ENCODE measurements at places on chromosomes 11 and 22. TPM values are rescaled to one million over a fixed set of nuclear protein-coding genes. Genes with fewer than 3 reads are reported as not detected.

DNA sequence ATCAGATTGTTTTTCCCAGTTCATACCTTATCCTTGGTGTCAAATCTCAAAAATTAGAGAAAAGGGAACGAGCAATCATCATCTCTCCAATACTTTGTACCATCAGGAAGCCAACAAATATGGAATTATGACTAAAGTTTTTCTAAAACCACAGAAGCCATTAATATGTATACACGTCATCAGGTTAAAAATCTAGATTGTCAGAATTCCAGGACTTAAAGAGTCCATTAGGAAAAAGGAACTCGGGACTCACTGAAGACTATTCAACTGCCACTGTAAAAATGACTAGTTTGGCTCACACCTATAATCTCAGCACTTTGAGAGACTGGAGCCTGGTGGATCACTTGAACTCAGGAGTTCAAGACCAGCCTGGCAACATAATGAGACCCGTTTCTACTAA is 344.4 kb upstream of the LRRC4C start:
- DNase-seq: no peak

The MAP4K2 gene
- 18.1 TPM for total RNA-seq

DNA sequence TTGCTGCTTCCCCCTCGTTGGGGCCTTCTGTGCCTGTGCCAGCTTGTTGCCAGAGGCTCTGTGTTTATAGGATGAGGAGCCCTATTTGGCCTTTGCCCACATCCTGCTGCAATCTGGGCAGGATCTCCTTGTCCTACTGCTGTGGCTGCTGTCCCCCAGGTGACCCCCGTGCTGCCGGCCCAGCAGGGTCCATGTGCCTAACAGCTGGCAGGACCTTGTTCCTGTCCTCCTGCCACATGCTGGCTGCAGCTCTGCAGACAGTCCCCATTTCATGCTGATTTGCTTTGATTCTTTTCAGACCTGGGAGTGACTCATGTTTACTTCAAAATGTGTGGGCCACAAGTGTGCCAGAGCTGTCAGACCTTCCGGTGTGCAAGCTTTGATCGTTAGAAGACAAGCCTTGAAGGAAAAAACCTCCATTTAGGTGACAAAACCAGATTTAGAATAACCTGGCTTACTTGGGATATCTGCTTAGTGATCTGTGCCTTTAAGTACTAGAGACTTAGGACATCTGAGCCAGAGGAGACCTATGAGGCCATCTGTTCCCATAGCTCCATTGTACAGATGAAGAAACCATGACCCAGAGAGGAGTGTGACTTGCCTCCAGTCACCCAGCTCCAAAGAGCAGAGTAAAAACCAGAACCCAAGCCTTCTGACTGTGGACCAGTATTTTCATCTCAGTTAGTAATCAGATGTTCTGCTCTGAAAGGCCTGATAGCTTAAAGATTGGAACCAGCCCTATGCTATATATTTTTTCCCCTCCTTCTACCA is 11.1 kb downstream of the NAV2 start:
- peak; percentile 30 for DNase-seq

The SLCO2B1 gene
- total RNA-seq: 101 TPM

DNA sequence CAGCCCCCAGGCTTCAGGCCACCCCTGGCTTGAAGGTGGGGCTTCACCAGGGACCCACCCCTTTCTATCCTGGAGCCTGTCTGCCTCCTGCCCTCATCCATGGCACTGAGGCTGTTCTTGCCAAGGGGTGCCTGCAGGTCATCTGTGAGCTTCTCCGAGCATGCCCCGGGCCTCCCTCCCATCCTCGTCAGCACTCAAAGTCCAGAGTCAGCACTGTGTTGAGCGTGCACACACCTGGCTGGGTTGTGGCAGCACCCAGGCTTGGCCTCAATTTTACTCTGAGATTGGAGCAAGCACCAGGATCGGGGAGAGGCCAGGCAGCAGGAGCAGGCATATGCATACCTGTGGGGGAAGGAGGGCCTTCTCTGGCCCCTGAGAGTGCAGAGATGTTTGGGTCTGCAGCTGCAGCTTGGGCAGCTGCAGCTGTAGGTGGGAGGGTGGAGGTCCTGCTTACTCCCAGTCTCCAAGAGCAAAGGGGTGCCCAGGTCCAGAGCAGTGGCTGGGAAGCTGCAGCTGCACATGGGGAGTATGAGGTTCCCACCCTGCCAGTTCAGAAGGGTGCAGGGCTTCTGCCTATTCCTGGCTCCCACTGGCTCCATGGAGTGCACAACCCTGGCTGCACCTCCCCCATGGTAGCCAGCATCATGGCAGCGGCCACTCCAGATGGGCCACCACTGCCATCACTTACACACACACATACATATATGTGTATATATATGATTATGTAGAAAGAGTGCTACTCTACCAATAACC is 488.7 kb downstream of the JRKL start:
- DNase-seq: no peak

DNA sequence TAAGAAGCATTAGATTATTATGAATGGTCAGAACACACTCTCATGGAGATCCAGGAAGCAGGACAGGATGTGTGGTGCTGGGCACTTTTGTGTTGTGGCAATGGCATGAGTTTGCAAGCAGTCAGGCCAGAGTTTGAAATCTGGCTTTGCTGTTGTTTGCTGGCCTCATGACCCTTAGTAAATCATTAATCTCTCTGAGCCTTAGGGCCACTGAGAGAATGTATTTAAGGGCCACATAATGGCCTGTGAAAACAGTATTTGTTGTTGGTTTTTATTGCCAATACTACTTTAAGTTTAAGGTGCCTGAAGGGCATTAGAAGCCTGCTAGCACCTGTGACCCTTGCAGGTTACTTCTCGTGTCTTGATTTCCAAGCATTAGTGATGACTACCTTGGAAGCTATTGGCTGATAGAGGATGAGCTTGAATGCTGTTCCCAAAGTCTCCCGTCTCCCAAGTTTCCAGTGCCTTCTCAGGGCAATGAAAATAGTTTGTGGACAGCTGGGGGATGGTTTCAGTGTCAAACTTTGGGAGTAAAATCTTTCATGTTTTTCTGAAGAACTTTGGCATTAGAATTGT is 24.6 kb downstream of the STIM1 start:
- peak; percentile 49 for DNase-seq

The DCHS1 gene
- total RNA-seq: 6.0 TPM

GRCh38 chr22:29073618-29074275 is 912 bp downstream of the KREMEN1 start:
- peak; percentile 47 for DNase-seq

The HMGXB4 gene
- total RNA-seq: 13.0 TPM

DNA sequence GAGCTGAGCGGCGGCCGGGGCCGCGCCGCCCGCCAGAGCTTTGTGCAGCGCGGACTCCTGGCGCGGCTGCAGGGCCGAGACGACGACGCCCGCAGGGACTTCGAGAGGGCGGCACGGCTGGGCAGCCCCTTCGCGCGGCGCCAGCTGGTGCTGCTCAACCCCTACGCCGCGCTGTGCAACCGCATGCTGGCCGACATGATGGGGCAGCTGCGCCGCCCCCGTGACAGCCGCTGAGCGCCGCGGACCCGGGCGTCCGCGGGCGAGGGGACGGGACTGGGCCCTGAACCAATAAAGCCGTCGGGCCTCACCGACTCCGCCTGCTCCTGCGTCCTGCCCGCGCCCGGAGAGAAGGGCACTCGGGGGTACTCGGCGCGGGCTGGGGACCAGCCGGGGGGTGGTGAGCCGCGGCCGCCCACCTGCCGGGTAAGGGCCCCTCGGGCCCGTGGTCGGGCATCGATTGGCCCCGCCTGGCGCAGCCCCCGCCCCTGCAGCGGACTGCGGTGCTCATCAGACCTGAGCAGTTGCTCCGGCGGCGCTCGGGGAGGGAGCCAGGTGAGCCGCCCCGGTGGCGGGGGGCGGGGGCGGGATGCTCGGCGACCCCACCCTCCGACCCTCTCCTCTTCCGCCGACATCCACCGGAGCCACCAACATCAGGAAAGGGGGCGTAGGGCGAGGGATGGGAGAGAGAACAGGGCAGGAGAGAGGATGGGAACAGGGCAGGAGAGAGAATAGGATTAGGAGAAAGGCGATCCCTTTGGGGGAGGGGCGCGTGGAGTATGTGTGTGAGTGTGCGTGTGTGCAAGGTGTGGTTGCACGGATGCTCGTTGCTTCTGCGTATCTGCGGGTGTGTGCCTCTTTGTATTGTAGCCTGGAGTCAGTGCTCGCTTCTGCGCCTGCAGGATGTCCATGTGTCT is at the start of gene TMEM25:
Gene TMEM25, plus strand, starts transcription at position 510 of the 914 bp plus-strand sequence. CDS start 610 bp downstream, outside the sequence.
- DNase-seq: peak; percentile 82

Measured in body of pancreas (tissue), 4 donors.